H7 (cell line): ENCODE measurements at places on chromosomes 12 and 14. TPM values are rescaled to one million over a fixed set of nuclear protein-coding genes. Genes with fewer than 3 reads are reported as not detected.

- DNase-seq = no peak
Measured at GRCh38 chr14:90273532-90273931, 17.2 kb downstream of the PSMC1 start.

- no peak for DNase-seq
Measured at GRCh38 chr12:70853326-70853725, 67.2 kb downstream of the PTPRR start.

GRCh38 chr12:66627270-66627987 is 51.4 kb downstream of the GRIP1 start:
- DNase-seq = no peak

DNA sequence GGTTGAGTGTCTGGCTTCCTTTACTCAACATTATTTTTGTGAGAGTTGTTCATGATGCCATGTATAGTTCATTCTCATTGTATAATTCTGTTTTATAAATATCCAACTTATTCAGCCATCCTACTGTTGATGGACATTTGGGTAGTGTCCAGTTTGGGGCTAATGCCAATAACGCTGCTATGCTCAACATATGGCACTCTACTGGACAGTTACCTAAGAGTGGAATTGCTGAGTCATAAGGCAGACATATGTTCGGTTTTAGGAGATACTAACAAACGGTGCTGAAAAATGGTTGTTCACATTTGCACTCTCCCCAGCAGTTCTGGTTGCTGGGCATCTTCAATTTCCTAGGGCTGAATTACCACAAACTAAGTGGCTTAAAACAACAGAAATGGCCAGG is 28.7 kb upstream of the P2RX4 start:
- no peak for DNase-seq

OR6C2 gene
- total RNA-seq = not detected in 2 replicates
